ENCODE measurements at places on chromosomes 3 and 15. TPM values are rescaled to one million over a fixed set of nuclear protein-coding genes. Genes with fewer than 3 reads are reported as not detected.

GRCh38 chr3:29475854-29476253 lies 195.0 kb downstream of the RBMS3 start:
- no peak for DNase-seq

Gene LTK
- 2.5 TPM for total RNA-seq

GRCh38 chr3:150311156-150311555 lies 96.9 kb upstream of the TSC22D2 start:
- no peak for DNase-seq

Gene MNS1
- total RNA-seq = 1.1 TPM

DNA sequence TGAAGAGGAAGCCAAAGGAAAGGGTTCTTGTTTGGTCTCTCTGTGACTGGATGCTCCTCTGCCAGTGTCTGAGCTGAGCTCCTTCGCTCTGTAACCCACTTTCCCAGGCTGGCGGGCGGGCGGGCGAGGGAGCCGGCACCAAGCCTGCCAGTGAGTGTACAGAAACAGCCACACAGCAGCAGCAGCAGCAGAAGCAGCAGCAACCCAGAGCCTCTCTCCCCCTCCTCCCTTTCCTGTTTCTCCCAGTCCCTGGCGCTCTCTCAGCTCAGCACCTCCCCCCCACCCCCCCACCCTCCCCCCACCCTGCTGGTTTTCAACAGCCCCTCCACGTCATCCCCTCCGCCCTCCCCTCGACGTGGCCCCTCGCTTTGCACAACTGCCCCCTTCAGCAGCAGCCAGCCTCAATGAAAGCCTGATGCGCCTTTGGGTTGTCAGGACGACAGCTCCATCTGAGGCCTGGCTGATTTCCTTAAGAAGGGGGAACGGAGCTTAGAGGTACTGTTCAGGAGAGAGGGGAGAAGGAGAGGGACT lies at the start of gene LSAMP:
TSS of gene LSAMP (minus strand) at position 177 of the 531 bp plus-strand sequence.
- peak; percentile 80 for DNase-seq

DNA sequence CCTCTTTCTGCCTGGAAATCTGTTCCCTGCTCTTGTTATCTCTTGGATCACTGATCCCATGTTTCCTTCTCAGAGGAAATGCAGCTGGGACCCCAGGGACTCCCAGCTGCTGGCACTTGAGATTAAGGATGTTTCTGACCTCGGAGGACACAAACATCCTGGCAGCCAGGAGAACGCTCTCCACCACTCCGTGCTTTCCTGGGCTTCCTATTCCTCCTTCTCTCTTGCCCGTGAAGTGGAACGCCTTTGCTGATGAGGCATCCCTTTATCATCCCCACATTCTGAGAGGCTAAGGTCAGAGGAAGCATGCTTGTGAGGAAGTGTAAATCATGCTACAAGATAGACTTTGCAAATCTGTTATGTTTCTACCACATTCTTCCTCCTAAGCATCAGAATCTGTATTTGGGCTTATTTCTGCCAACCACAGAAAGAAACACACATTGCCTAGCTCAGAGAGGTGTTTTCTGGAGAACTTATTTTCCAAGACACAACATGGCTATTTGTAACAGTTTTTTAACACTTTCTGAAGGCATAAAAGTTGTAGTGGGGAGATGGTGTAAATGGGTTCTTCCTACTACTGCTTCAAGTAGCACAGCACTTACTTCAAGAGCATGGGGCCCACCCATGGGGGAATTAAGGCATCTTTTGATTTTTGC lies 25.6 kb upstream of the LDHAL6B start:
- no peak for DNase-seq

DNA sequence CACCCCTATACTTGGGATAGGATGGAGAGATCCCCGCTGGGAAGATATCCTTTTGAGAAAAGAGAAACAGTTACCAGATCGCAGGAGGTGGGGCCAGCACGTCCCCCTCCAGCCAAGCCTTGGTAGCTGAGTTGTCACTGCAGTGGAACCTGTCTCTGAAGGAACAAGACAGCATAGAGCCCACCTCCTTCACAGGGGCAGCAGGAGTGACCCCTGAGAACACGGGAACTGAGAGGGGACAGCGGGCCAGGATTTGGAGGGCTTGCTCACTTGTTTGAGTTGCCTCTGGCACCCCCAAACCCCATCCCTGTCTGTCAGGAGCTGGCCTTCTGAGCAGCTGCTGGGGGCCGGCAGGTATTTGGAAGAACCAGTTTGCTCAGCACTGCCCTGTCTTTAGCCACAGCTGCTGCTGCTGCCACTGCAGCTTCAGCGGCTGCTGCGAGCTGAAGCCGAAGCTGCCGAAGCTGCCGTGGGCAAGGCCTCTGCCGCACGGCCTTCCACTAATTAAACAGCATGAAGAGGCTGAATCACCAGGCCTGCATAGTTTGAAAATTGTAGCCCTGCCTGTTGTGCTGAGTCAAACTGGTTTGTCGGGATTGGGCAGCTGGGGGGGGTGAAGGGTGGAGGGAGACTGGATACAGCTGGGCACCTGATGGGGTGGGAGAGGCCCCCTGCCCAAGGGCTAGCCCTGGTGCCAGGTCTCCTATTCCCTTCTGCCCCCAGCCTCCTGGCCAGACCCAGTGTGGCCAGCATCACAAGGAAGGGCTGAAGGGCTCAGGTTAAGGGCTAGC lies 4.0 kb downstream of the EPHB3 start:
- no peak for DNase-seq

- DNase-seq = peak; percentile 65
These were observed 26.1 kb downstream of the ITGB5 start for GRCh38 chr3:124861041-124861440.

Gene SERINC4
- total RNA-seq = 0.27 TPM

Gene MDFIC2
- total RNA-seq = not detected

Gene WDR93
- not detected for total RNA-seq

DNA sequence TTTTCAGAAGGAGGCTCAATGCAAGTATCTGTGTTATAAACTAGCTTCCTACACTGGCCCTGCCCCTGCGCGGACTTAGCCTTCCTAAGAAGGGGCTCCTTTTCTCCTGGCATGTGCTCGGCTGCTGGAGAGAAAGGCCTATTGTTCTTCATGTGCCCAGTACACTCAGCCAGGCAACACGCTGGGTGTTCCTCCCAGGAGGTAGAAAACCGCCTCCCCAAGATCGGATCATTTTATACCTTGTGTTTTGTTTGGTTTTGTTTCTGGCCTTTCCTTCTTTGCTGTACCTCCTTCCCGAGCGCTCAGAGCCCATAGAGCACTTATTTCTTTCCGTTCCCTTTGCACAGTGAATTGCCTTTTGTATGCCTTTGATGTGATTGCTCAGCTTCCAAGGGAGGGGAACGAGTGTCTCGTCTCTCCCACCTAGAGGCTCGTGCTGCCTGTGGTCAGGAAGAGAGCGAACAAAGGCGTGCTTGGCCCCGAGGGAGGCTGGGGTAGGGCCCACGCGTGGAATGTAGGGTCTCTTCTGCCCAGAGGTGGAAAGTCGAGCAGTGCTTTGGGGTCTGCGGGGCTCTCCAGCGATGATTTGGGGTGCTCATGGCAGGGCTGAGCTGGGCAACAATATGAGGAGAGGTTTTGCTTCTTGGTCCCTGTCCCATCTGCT lies 30.0 kb downstream of the CCNL1 start:
- no peak for DNase-seq
